Fibroblast of skin of left biceps (primary cell): ENCODE measurements at places on chromosomes 1 and 21.
A peak's percentile ranks its signal among the peaks of the same experiment; 100 is the strongest.

GRCh38 chr1:212270564-212270963 is 14.6 kb upstream of the PPP2R5A start:
- DNase-seq, result no peak

- DNase-seq, result no peak
These were observed 2.4 kb downstream of the ANKRD65 start for GRCh38 chr1:1418464-1419362.

DNA sequence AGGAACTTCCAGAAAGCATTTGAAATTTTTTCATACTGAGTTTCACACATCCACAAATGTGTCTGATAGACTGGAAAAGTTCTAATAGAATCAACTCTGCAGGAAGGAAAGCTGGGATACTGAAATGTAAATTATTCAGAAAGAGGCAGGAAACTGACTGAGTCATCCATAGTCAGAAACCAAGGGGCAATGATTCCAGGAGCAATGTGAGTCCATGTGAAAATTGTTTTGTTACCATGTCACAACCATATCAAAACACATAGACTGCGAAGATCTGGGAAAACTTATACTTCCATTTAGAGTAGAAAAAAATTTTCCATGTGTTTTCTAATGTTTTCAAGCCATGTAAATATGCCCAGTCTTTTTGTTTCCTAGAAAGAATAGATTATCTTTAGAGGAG is 142.3 kb upstream of the TMPRSS15 start:
- peak; percentile 60 for DNase-seq

DNA sequence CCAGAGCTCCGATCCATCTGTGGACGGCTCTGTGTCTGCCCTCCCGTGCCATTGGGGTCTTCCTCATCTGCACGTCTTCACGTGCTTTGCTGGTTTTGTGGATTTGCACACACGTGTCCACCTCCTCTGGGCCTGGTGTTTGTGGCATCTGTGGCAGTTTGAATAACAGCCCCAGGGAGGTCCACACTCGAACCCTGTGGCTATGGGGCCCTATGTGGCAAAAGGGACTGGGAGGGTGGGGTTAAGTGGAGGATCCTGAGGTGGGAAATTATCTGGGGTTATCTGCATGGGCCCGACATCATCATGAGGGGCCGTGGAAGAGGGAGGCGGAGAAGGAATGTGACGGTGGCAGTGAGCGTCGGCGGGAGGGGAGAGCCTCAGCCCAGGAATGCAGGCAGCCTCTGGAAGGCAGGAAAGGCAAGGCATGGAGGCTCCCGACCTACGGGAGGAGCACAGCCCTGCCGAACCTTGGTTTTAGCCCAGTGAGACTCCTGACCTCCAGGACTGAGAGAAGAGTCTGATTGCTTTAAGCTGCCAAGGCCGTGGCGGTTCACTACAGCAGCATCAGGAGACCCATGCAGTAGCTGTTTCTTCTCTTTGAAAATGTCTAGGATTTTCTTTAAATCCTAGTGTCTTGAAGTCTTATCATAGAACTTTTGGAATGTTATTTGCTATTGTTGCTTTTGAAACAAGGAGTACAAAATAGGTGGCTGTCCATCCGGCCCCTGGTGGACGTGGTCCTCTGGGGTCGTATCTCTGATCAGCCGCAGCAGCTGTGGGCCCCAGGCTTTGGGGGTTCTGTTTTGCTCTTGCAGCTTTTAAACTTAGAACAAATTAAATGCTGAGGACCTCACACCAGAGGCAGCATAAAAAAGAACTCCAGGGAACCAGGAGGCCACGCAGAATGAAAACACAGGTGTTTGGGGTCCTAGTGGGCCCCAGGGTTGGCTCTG is 40.0 kb upstream of the LRRC3 start:
- no peak for DNase-seq

DNA sequence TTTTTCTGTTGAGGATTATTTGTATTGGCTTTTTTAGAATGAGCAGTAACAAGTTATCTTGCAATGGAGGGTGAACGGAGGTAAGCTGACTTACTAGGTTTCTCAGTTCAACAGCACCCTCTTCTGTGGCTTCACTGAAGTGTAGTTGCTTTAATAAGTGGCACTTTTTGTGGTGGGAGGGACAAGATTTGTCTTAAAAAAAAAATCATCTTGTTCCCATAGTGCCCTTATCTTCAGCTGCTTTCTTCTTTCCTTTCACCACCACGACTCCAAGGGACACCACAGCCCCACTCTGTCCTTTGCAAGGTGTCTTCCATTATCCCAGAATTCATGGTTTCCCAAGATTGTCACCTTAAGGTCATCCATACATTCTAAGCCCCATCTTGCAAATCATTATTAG is 92.9 kb downstream of the PIGK start:
- DNase-seq, result peak; percentile 40

GRCh38 chr21:38384675-38385426 is 113.4 kb downstream of the ERG start:
- no peak for DNase-seq

- DNase-seq, result peak; percentile 83
These were observed 2.6 kb downstream of the ALPL start for GRCh38 chr1:21511579-21512522.

DNA sequence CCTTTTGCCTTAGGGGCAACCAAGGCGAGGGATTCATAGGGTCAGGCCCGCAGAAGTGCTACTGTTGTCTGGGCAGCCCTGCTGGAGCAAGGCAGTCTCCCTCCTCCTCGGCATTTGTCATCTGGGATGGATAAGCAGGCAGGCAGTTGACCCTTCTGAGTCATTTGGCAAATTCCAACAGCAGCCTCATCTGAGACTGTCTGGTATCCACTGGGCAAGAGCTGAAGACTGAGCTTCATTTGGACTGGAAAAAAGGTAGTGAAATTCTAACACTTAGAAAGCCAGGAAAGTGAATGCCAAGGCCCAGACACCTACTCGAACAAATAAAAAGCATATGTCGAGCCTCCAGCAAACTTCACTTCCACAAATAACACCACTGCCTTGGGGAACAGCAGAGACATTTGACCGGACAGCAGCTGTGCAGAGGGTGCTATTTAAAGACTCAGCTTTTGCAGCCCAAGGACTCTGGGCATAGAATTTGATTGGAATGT is 4.0 kb upstream of the ZBTB40 start:
- peak; percentile 15 for DNase-seq

DNA sequence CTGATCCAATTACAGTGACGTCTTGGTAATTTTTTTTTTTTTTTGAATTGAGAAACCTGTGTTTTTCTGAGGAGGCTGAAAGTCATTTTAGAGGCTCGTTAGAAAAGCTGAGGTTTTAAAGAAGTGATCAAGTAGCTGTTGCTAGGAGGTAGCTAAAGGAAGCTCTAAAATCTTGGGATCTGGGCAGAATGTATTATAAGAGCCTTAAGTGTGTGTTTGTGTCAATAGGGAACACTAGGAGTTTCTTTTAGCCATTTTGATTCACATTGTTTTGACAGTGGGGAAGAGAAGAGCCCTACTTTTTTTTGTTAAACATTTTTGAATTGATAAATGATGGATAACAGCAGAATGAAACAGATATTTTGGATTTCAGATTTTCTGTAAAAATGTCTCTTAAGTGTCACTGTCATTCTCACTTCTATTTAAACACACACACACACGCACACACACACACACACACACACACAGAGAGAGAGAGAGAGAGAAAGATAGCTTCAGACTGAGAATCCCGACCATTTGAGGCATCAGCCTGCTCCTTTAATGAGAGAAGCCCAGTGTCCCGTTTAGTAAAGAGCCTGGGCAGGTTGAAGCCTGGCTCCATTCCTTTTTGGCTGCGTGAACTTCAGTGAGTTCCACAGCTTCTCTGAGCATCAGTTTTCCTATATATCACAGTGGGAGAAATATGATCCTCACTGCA is 79.1 kb upstream of the GPR88 start:
- no peak for DNase-seq

- no peak for DNase-seq
These were observed 330.6 kb downstream of the DUSP10 start for GRCh38 chr1:221411283-221411682.

- peak; percentile 24 for DNase-seq
These were observed 61.8 kb upstream of the DAB1 start for GRCh38 chr1:57485643-57486042.

DNA sequence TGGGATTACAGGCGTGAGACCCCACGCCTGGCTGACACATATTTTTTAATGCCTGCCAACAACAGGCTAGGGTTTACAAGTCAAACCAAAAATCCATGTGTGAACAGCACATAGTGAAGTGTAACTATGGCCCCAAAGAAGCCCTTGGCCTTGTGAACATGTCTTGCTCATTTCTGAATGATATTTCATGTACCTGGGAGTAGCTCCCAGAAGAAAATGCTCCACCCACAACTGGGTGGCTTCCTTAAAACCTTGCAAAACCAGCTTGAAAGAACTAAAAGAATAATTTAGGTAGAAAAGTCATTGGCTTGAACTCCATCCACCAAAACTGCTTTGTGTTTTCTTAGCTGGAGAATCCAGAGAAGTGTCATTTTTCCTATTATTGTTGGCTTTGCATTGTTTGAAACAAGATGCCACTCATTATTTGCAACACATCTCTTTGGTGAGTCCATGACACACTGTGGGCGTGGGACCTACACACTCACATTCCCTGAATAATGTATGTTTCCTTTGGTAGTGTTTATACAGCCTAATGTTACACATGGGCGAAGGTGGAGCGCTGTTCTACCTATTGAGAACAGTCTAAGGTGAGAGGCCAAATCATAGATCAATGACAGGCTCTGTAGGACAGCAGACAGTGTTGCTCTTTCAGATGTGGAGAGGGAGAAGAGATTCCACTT is 28.5 kb upstream of the SDE2 start:
- no peak for DNase-seq

GRCh38 chr1:109652402-109652801 is 3.5 kb upstream of the GSTM4 start:
- DNase-seq, result no peak

- no peak for DNase-seq
These were observed 119.2 kb downstream of the RWDD3 start for GRCh38 chr1:95353194-95353593.

- no peak for DNase-seq
These were observed 72.4 kb upstream of the IFNAR2 start for GRCh38 chr21:33157303-33157702.

DNA sequence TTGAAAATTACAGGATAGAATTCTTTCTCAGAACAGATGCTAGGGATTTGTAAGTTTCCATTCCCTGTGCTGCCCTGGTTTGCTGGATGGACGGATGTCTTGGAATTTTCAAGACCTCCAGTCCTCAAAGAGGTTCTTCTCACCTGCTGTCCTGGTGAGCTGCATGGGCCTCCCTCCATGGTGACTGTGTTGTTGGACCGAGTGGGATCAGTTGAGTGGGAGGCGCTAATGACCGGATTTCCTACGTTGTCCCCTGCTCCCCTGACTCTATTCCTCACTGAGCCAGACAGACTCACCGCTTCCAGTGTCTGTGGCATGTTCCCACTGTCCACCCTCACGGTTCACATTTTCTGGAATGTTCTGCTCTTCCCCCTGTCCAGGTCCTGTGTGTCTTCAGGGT is 229.8 kb downstream of the CAMTA1 start:
- DNase-seq, result no peak

- peak; percentile 43 for DNase-seq
These were observed 7.1 kb upstream of the CPLANE2 start for GRCh38 chr1:16243936-16244649.

GRCh38 chr1:17851056-17851455 is 95.9 kb downstream of the ACTL8 start:
- no peak for DNase-seq

DNA sequence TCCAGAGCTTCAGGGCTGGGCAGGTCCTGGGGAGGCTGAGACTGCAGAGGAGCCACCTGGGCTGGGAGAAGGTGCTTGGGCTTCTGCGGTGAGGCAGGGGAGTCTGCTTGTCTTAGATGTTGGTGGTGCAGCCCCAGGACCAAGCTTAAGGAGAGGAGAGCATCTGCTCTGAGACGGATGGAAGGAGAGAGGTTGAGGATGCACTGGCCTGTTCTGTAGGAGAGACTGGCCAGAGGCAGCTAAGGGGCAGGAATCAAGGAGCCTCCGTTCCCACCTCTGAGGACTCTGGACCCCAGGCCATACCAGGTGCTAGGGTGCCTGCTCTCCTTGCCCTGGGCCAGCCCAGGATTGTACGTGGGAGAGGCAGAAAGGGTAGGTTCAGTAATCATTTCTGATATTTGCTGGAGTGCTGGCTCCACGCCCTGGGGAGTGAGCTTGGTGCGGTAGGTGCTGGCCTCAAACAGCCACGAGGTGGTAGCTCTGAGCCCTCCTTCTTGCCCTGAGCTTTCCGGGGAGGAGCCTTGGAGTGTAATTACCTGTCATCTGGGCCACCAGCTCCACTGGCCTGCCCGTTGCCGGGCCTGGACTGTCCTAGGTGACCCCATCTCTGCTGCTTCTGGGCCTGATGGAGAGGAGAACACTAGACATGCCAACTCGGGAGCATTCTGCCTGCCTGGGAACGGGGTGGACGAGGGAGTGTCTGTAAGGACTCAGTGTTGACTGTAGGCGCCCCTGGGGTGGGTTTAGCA is 9.3 kb downstream of the MYBPH start:
- DNase-seq, result no peak

DNA sequence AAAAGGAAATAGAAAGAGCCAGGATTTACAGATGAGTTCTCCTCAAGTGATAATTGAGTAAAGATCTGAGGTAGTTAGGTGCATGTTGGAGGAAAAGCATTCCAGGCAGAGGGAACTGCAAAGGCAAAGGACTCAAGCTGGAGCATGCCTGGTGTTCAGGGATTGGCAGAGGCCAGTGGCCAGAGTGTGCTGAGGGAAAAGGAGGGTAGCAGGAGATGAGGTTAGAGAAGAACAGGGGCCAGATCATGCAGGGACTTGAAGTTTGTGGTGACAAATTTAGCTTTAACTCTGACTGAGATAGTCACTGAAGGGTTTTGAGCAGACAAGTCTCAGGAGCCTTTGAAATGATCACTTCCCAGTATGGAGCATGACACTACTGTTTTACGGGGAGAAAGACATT is 19.0 kb upstream of the GTF2B start:
- no peak for DNase-seq
